ENCODE measurements at places on chromosomes 2 and 18. TPM values are rescaled to one million over a fixed set of nuclear protein-coding genes. Genes with fewer than 3 reads are reported as not detected.

DNA sequence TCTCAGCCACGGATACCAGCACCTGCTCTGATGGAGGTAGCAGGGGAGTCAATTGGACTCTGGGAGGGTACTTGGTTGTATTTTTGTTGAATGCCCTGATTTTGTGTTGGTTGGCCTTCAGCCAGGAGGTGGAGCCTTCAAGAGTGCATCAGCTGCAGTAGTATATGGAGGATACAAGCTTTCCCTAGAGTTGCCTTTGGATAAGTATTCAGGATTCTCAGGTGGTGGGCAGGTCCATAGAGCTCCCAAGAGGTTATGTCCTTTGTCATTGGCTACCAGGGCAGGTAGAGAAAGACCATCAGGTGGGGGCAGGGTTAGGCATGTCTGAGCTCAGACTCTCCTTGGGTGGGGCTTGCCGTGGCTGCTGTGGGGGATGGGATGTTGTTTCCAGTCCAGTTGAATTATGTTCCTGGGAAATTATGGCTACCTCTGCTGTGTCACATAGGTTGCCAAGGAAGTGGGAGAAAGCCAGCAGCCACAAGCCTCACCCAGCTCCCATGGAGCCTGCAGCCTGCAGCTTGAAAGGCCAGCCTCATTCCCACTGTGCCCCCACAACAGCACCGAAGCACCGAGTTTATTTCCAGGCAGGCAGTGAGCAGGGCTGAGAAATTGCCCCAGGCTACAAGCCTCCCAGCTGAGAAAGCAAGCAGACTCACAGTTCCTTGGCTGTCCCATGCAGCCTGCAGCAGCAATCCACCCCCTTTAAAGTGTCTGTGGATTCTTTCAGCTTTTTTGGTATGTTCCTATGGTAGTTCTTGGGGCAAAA lies 38.6 kb upstream of the CHST9 start:
- DNase-seq = no peak
- H3K27me3 ChIP-seq = no peaks in the 10 kb centered on the region
- H3K27ac ChIP-seq = no peak overlapping the region
- H3K4me3 ChIP-seq = no peak overlapping the region
- H3K4me1 ChIP-seq = no peaks in the 10 kb centered on the region
- H3K36me3 ChIP-seq = no peaks in the 10 kb centered on the region

GRCh38 chr2:4882421-4882820 lies 809.8 kb upstream of the SOX11 start:
- H3K27ac ChIP-seq = no peak overlapping the region
- H3K4me3 ChIP-seq = no peak overlapping the region
- H3K36me3 ChIP-seq = no peaks in the 10 kb centered on the region
- H3K4me1 ChIP-seq = no peaks in the 10 kb centered on the region
- no peak for DNase-seq
- no peaks in the 10 kb centered on the region for H3K27me3 ChIP-seq

DNA sequence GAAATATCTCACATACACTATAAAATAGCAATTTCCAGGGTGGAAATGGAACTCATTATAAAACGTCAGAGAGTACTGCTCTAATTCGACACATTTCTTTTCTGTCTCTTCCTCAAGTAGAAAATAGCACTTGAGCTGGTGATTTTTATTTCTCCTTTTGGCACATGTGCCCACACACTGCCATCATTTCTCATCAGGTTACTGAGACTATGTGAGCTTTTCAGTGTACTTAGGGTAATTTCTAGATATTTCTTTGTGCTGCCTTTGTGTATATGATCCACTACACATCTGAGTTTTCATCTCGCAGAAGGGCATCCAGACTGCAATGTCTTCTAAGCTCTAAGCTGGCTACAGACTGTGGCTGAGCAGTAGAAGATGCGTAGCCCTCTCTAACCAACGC lies 62.1 kb upstream of the PGAP1 start:
- no peak for DNase-seq
- H3K4me3 ChIP-seq = no peak overlapping the region
- H3K27ac ChIP-seq = no peak overlapping the region

GRCh38 chr2:69774984-69775982 lies 33.3 kb downstream of the ANXA4 start:
- no peak overlapping the region for H3K4me3 ChIP-seq
- no peaks in the 10 kb centered on the region for H3K27me3 ChIP-seq
- no peaks in the 10 kb centered on the region for H3K36me3 ChIP-seq
- no peak overlapping the region for H3K27ac ChIP-seq
- no peak for DNase-seq

GRCh38 chr2:166725927-166726924 lies 162.1 kb upstream of the XIRP2 start:
- DNase-seq = no peak

Gene ZBTB7C
- total RNA-seq = 0.37 TPM

- DNase-seq = no peak
- H3K4me3 ChIP-seq = no peak overlapping the region
- no peaks in the 10 kb centered on the region for H3K4me1 ChIP-seq
Measured at GRCh38 chr18:37335409-37335736, 230.2 kb downstream of the CELF4 start.

DNA sequence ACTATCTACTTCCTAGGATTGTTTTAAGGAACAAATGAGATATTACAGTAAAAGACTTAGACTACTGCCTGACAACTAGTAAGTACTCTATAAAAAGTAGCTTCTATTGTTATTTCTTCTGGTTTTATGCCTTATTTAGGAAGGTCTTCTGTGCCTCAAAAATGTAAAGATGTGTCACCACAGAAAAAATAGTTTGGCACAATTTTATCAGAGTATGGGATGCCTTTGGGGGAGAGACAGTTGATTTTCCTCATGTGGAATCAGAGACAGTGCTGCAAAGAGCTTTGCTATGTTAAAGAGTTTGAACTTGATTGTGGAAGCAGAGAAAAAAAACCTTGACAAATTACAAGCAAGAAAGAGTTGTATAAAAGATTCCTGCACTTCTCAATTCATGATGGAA lies 98.4 kb downstream of the EHBP1 start:
- DNase-seq = no peak
- H3K27me3 ChIP-seq = no peaks in the 10 kb centered on the region
- no peak overlapping the region for H3K27ac ChIP-seq

GRCh38 chr2:150459281-150459680 lies 28.2 kb downstream of the RND3 start:
- no peak for DNase-seq
- no peaks in the 10 kb centered on the region for H3K27me3 ChIP-seq
- H3K4me3 ChIP-seq = no peak overlapping the region
- H3K4me1 ChIP-seq = no peaks in the 10 kb centered on the region
- no peaks in the 10 kb centered on the region for H3K36me3 ChIP-seq
